ENCODE measurements at places on chromosomes 5 and 9.

DNA sequence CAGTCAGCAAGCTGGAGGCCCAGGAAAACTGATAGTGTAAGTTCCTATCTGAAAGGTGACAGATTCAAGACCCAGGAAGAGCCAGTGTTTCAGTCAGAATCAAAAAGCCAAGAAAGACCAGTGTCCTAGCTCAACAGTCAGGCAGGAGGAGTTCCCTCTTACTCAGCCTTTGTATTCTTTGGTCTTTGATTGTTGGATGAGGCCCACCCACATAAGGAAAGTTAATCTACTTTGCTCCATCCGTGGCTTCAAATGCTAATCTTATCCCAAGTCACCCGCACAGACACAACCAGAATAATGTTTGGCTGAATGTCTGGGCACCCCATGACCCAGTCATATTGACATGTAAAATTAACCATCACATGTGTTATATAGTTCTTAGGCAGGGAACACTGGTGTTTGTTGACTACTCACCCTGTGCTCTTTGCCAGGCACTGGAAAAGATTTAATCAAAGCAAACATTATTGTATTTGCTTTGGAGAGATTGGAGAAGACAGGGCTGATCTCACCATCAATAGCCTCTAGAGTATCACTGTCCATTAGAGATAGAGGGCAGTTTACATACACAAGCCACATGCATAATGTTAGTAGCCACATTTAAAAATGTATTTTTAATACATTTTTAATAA is 96.3 kb upstream of the KCNN2 start:
- no peak for DNase-seq

- no peak for DNase-seq
Measured at GRCh38 chr5:132425975-132426524, 56.5 kb downstream of the SLC22A5 start.

DNA sequence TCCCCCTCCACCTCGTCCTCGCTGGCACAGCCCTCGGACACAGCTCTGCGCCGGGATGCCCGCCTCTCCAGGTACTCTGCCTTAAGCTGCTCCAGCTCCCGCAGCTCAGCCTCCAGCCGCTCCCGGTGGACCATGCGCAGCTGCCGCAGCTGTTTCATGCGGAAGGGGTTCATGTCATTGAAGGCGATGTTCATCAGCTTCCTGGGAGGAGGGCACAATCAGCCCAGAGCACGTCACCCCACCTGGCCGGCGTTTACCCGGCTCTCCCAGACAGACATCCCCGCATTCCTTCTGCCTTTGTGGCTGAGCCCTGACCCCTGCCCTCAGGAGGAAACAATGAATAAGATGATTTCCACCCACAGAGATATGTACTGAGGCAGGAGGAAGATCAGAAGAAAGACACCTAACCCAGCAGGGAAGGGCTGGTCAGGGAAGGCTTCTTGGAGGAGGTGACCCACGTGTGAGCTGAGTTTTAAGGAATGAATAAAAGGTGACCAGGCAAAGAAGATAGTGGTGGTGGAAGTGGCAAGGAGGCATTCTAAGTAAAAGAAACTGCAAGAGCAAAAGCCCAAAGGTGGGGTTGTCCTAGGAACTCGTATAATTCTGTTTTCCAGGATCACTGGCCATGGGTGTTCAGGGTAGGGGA is 7.1 kb upstream of the CORO2A start:
- no peak for DNase-seq

- DNase-seq, result no peak
Measured at GRCh38 chr9:74556685-74557084, 59.5 kb downstream of the RORB start.

GRCh38 chr9:83964973-83965349 is 15.1 kb downstream of the HNRNPK start:
- no peak for DNase-seq

GRCh38 chr9:89877051-89878002 is 272.5 kb downstream of the GADD45G start:
- DNase-seq, result no peak

GRCh38 chr9:9719373-9720112 is 893.3 kb downstream of the PTPRD start:
- no peak for DNase-seq

- DNase-seq, result no peak
Measured at GRCh38 chr5:32501071-32502002, 56.8 kb upstream of the ZFR start.

GRCh38 chr5:56791396-56791795 is 24.0 kb upstream of the MAP3K1 start:
- no peak for DNase-seq

DNA sequence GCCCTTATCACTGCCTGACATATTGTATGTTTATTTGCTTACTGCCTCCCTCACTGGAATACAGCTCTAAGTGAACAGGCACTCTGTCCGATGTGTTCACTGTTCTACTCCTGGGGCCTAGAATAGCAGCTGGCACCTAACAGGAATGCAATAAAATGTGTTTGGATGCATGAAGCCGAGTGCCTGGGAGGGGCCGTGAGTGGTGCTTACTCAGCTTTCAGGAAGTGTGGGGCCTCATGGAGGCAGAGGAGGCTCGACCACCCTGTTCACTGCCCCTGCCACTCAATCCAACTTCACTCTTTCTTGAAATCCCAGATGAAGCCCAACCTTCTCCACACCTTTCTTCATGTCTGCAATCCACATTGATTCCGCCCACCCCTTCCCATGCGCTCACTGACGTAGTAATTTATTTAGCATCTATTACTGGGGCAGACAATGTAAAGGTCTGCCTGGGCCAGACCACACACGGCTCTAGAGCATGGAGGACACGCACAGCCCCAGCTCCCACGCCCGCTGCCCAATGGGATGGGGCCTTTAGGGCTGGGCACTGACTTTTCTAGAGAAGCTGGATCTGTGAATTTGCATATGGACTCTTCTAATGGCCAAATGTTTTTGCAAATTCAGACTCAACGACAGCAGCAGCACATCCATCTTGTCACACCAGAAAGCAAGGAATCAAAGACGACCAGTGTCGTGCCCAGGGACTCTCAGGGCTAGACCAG is 21.3 kb downstream of the TBC1D9B start:
- DNase-seq, result no peak

- no peak for DNase-seq
Measured at GRCh38 chr5:56069652-56070226, 75.0 kb upstream of the IL6ST start.

DNA sequence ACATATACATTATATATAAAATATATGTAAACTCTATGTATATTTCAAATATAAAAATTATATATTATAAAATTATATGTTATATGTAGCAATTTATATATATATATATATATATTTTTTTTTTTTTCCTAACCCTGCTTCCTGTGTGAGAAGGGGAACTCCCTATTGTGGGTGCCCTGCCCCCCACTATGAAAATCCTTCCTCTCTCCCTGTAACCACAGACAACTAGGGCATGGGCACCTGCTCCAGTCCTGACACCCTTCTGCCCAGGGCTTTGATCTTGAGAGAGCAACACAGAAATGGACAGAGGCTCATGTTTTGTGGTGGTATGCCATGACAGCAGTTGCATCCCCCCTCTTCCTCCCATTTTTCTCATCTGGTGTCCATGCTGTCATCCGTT is 148.7 kb upstream of the IL12B start:
- no peak for DNase-seq

GRCh38 chr5:9624196-9624947 is 5.8 kb downstream of the TAS2R1 start:
- no peak for DNase-seq

DNA sequence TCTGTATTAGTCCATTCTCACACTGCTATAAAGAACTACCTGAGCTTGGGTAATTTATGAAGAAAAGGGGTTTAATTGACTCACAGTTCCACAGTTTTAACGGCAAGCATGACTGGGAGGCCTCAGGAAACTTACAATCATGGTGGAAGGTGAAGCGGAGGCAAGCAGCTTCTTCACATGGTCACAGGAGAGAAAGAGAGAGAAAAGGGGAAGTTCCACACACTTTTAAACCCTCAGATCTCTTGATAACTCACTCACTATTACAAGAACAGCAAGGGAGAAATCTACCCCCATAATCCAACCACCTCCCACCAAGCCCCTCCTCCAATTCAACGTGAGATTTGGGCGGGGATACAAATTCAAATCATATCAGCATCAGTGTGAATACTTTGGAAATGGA is 133.4 kb upstream of the SLC30A5 start:
- no peak for DNase-seq

DNA sequence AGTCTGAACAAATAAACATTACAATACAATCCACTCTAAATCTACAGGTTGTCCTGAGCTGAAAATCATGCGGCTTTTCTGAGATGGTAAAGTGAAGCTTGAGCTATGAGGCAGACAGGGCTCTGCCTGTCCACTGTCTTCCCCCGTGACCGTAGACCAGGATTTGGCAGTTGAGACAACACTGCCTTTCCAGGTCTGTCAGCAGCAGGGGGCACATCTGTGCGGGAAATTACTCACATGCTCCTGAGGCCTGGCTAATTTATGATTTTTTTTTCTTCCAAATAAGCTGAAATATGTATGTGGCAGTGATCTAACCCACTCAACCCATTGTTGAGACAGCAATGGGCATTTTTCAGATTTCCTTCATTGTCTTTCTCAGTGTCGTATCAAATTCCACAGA is 307.9 kb downstream of the FBXL7 start:
- no peak for DNase-seq

GRCh38 chr9:75545287-75545686 is 345.2 kb upstream of the PCSK5 start:
- DNase-seq, result no peak

- no peak for DNase-seq
Measured at GRCh38 chr9:112894041-112894440, 3.4 kb upstream of the SLC46A2 start.

- DNase-seq, result no peak
Measured at GRCh38 chr5:106523852-106524251, 1146.9 kb downstream of the EFNA5 start.

- DNase-seq, result no peak
Measured at GRCh38 chr9:137437691-137438590, 3.2 kb downstream of the ENTPD8 start.

GRCh38 chr5:75461679-75462078 is 49.8 kb downstream of the CERT1 start:
- DNase-seq, result no peak

DNA sequence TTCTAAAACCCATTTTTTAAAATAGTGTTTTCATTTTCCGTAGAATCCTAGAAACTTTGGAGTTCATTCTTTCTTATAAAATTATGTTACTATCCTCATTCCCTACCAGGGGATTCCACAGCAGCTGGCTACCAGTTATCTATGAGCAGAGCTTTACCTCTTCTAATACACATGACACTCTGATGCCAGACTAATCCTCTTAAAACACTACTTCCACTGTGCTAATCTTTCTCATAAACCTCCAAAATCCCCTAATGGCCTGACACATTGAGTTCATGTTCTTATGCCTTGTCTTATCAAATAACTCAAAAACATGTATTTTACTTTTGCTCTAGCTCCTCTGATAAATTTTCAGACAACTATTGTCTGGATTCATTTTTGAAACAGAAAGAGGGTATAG is 633.6 kb upstream of the FTMT start:
- no peak for DNase-seq

GRCh38 chr5:9658706-9659105 is 28.6 kb upstream of the TAS2R1 start:
- no peak for DNase-seq

DNA sequence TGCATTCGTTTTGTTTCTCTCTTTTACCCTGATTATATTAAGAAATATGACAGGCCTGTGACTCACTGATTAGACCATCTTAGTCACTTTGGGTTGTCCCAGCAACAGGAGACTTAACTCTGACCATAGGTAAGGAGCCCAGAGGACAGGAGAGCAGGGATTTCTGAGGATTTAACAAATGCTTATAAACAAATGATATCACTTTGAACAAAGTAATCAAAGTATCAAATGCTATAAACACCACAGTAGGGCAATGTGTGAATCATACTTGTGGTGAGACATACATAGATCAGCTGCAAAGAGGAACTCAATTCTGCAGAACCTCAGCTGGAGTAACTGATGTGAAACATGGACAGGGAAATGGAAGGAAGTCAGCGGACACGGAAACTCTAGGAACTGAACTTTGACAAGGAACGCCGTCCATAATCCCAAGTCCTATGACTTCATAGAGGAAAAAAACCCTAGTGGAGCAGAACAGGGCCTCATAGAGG is 190.6 kb upstream of the MSX2 start:
- no peak for DNase-seq

- no peak for DNase-seq
Measured at GRCh38 chr9:6567140-6567591, 78.4 kb downstream of the GLDC start.

GRCh38 chr9:72278959-72279358 is 86.0 kb downstream of the ZFAND5 start:
- DNase-seq, result no peak

- DNase-seq, result no peak
Measured at GRCh38 chr5:34507933-34508332, 148.2 kb upstream of the RAI14 start.

Data from stimulated activated CD4-positive, alpha-beta T cell treated with anti-CD3 and anti-CD28 coated beads, TNF-alpha, amount 100 ng/mL, for 4 hours (primary cell).